Ascending aorta (tissue), 2 donors: ENCODE measurements at places on chromosomes 5 and 9. TPM values are rescaled to one million over a fixed set of nuclear protein-coding genes. Genes with fewer than 3 reads are reported as not detected.

SPRY4 gene
- total RNA-seq, result 111 TPM

C5orf52 gene
- total RNA-seq, result not detected

SELENOP gene
- 119 TPM for total RNA-seq

GHR gene
- 6.4 TPM for total RNA-seq

ISL1 gene
- total RNA-seq, result not detected

TMEM38B gene
- total RNA-seq, result 11.0 TPM

GRCh38 chr5:80931411-80931810 is 28.8 kb upstream of the RASGRF2 start:
- DNase-seq, result no peak

GRCh38 chr9:14750821-14751220 is 28.3 kb upstream of the CER1 start:
- DNase-seq, result no peak

GRCh38 chr9:3746296-3747275 is 220.8 kb upstream of the RFX3 start:
- no peak for DNase-seq

- no peak for DNase-seq
Observed at GRCh38 chr5:101878190-101878589, 417.9 kb downstream of the SLCO4C1 start.

DNA sequence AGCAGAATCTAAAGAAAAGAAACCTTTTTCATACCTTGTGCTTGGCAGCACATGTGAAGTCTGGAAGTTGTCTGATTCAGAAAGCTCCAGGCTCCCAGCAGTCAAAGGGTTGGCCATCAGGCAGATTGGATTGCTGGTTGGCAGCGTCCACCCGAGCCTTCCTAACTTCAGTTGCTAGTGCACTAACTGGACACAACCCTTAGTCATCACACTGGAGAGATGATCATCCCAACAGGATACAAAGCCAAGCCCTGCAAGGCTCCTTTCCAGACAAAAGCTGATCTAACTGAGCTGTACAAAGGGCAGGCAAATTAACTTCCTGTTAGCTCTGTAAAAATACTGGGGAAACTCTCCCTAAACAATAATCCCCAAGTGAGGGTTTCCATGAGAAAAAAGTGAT is 185.6 kb downstream of the SNX18 start:
- peak; percentile 88 for DNase-seq

GRCh38 chr9:4299005-4299795 is 668 bp downstream of the GLIS3 start:
- DNase-seq, result peak; percentile 75

GRCh38 chr5:178786417-178786816 is 56.0 kb upstream of the ZNF354A start:
- no peak for DNase-seq

GRCh38 chr9:25472085-25472607 is 206.1 kb downstream of the TUSC1 start:
- DNase-seq, result no peak

- no peak for DNase-seq
Observed at GRCh38 chr5:170039830-170040229, 59.5 kb upstream of the INSYN2B start.

DNA sequence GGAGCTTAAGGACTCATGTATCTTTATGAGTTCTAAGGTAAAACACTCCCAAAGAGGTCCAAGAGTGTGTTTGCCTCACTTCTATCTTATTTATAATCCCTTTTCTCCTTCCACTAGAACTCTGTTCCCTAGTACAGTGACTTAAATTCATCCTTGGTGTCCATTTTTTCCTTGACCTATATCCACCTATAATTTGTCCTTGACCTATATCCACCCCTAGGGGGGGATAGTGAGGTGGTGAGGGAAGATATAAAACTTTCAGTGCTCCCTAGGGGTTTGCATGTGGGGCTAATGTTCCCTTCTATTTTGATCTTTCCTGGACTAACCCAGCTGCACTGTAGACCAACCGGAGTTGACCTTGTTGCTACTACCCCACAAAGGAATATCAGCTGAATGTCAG is 83.5 kb upstream of the GNAQ start:
- DNase-seq, result no peak
